ENCODE measurements at places on chromosomes 5 and 9.

GRCh38 chr9:82299870-82300269 lies 311.3 kb downstream of the SPATA31D1 start:
- no peak for DNase-seq

GRCh38 chr5:150139334-150139733 lies 16.3 kb downstream of the PDGFRB start:
- peak; percentile 84 for DNase-seq

DNA sequence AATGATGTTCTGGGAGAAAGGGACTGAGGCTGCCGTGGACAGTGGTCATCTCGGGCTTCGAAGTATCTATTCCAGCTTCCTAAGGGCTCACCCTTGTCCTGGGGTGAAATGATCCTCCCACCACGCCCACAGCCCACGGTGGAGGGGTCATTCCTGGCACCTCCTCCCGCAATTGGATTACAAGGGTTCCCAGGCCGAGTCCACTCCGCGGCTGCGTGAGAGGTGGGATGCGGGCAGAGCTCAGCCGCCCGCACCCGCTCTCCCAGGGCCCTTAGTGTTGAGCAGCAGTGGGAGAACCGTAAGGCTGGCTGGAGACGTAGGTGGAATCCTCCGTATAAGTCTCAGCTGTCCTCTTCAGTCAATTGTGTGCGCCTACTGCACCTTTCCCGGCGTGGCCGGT lies 273.3 kb upstream of the ADAMTS16 start:
- no peak for DNase-seq

DNA sequence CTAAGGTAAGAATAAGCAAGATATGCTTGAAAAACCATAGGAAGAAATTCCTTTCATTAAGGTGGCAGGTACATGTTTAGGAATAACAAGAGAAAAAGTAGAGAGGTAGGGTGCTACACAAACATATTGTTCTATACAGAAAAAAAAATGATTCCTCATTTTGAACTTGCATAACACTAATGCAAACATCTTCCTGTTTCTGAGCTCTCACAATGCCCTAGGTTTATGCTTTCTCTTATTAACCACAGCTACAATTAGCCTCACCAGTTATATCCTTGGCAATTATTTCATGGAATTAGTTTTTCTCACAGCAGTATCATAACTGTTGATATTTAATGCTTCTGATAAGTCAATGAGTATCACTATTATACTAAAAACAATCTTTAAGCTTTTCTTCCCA lies 20.7 kb downstream of the CEMIP2 start:
- no peak for DNase-seq

- DNase-seq: no peak
Observed at GRCh38 chr5:514673-515072, 9.6 kb downstream of the SLC9A3 start.

- DNase-seq: no peak
Observed at GRCh38 chr9:77966718-77967117, 64.9 kb downstream of the GNAQ start.

GRCh38 chr9:7033076-7034045 lies 275.6 kb downstream of the KDM4C start:
- DNase-seq: no peak

DNA sequence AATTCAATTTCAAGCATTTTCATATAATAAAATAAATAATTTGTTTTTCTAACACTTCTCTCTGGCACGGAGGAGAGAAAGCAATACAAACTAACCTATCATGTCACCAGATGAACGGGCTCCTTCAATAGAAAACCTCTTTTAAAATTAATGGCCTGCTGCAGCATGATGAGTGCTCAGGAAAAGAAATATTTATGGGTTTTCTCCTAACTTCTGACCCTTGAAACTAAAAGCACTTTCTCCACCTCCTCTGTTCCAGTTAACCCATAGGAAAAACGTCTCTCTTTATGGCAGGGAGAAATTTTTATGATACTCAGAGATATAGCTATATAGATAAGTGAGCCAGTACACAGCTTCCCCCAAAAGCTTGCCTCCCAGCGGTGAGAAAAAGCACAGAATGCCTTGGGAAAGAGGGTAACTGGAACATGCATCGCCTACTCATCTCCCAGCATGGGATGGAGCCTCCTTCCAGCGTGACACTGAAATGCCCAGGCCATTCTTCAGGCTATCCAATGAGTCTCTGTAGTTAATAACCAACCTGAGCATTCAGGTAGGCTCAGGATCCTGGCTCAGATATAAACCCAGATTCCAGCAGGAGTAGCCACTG lies 963.0 kb upstream of the DMAC1 start:
- peak; percentile 89 for DNase-seq

DNA sequence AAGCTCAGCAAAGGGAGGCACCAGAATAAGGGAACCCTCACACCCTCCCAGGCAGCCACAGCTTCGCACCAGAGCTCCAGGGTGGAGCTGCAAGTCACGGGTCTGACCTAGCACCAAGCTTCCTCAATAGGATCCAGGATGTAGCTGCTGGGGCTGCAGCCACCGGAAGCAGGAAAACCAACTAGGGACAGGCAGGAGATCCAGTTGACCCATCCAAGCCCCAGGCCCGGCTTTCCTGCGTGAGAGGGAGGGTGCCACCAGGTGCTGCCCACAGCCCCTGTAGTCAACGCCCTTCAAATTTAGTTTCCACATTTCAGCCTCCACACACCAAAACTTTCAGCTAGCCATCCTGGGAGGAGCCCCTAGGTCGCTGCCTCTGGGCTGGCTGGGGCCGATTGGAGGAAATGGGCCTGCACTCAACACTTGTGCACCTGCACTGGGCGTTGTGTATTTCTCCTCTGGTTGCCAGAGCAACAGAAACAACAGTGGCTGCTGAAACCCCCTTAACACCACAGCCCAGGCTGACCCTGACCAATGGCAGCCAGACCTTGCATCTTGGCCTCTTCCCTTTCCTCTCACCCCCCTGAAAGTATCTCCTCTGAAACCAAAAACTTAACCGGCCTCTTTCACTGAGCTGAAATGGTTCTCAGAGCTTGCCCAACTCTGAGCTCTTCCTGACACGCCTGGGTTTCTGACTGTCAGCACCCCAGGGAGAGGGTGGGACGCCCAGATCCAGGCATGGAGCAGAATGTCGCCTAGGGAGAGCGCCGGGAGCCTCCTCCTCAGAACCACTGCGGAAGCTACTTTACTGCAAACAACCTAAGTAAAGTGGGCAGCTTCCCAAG lies 226.5 kb upstream of the MAP3K1 start:
- DNase-seq: peak; percentile 62

GRCh38 chr9:84834426-84834825 lies 164.9 kb downstream of the NTRK2 start:
- no peak for DNase-seq

DNA sequence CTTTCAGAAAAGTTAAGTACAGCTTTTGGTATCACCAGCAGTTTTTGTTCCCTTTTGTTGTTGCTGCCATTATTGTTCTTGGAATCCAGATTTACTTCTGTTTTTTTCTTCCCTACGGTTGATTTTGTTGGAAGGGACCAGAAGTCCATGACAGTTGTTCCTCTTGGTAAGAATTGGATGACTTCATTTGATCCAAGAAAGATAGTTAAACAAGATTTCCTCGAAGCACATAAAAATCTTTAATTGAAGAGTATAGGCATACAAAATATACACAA lies 65.4 kb downstream of the CDC42SE2 start:
- no peak for DNase-seq

DNA sequence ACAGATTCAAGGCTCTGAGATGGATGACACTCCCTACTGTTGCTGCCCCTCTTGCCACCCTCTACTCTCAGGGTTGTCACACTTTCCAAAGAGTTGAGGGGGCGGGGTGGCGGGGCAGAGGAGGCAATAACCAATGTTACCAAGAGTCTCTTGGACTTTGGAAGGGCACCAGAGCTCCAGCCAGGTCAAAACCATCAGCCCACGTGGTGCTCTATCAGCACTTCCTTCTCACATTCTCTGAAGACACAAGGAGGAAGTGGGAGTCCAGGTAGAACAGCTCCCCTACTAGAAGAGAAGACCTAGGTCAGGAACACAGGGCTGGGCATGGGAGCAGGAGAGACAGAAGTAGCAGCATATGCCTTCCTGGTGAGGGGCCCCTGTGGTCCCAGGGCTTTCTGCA lies 33.0 kb upstream of the PIK3R1 start:
- no peak for DNase-seq

DNA sequence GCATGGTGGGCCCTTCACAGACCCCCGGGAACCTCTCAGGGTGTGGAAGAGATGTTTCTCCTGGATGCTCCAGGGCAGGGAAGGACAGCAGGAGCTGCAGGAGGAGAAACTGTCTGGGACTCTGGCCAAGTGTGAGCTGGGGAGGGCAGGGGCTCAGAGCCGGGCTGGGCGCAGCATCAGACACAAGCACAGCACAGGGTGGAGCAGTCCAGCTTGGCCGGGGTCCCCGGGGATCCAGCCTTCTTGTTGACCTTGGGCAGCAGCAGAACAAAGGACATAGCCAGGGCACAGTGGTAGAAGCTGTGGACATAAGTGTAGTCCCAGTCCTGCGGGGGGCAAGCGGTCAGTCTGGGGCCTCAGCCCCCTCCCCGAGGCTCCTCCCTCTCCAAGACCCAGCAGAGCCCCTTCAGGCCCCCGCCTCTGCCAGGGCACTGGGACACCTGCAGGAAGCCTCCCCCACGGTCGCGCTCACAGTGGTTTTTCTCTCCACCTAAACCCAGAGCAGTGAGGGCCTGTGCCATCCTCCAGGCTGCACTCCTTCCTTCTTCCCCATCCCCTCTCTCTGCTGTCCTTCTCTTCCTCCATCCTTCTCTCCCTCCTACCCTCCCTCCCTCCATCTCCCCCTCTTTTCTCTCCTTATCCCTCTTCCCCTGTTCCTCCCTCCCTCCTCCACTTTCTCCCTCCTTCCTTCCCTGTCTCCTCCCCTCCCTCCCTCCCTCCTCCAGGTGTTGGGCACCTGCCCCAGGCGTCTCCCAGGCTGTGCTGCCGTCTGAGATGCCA lies 10.1 kb downstream of the MYMK start:
- DNase-seq: no peak

DNA sequence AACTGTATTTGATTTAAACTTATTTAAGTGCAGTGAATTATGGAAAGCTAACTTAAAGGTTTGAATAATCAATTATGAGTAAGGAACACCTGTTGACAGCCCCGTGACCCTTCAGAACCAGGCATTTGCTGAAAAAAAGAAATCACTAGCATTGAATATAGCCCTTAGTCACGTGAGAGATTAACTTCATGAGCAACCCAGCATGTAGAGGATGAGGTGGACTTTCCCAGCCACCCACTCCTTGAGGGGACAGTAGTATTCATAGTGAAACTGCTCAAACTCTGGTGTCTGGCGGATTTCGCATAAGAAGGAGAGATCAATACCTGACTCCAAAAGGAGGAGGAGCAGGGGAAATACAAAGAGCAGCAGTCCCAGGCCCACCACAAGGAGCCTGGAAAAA lies 184.8 kb upstream of the RASEF start:
- DNase-seq: no peak

GRCh38 chr5:115979201-115980041 lies 17.1 kb downstream of the LVRN start:
- no peak for DNase-seq

GRCh38 chr9:109887079-109887478 lies 107.1 kb downstream of the PALM2AKAP2 start:
- DNase-seq: no peak

GRCh38 chr5:62762503-62762902 lies 183.9 kb downstream of the LRRC70 start:
- no peak for DNase-seq

DNA sequence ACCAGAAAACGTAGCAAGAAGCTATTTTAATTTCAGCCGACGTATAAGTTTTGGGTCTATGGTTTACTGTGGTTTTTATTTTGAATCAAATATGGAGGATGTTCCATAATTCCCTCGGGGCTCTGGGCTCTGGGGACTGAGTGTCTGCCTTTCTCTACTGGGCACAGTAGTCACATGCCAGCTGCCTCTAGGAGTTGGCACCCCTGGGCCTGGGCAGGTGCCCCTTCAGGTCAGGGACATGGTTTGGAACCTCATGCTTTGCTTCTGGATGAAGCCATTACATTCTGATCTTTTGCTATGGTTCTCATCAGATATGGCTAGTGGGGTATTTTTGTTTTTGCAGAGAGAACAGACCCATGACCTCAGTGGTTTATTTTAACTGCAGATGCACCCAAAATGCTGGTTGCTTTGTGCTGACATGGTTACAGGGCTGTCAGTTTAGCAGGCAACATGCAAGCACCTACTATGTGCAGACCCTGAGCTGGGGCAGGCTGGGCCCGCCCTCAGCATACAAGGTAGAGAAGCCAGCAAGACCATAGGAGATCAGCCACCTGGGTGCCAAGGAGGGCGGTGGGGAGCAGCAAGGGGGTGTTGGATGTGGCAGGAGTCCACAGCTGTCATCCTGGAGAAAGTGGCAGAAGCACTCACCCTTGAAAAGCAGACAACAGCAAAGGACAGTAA lies 54.5 kb upstream of the PSD2 start:
- DNase-seq: no peak
